Stimulated activated CD4-positive, alpha-beta T cell treated with anti-CD3 and anti-CD28 coated beads, Interleukin-1b, Interleukin-23, amount 100 ng/mL, for 48 hours (primary cell): ENCODE measurements at places on chromosomes 12 and 14.

DNA sequence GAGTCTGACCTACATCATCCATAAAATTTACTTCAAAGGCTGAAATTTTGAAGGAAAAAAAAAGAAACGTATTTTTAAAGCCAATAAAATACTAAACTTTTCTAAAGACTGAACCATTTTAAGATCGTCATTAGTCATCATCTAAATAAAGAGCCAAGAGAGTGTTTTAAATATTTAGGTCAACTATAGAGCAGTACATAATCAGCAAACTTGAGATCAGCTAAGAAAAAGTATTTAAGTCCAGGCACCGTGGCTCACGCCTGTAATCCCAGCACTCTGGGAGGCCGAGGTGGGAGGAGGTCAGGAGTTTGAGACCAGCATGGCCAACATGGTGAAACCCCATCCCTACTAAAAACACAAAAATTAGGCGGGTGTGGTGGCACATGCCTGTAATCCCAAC, 35.5 kb downstream of the HECTD1 start:
- DNase-seq = no peak

- no peak for DNase-seq
Measured at GRCh38 chr12:16482726-16483125, 123.2 kb downstream of the LMO3 start.

- no peak for DNase-seq
Measured at GRCh38 chr12:110203546-110203945, 77.5 kb upstream of the ATP2A2 start.

GRCh38 chr14:101202627-101203404, 299.3 kb upstream of the RTL1 start:
- no peak for DNase-seq

DNA sequence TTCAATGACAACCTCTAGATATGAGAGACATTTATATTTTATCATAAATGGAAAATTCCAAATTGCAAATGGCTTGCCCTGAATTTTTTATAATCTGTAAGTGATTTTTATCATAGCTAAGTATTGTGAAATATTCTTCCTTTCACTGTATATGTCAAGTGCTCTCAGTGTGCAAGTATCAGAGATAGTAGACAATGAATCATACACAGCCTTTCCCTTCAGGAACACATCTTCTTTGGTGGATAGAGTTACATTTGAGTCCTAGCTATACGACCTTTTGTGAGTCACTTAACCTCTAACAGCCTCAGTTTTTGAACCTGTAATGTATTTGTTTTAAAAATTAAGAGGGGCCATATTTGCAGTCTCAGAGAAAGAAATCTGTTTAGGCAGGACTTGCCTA, 350.7 kb upstream of the SEL1L start:
- no peak for DNase-seq
